Activated naive CD4-positive, alpha-beta T cell (primary cell): ENCODE measurements at places on chromosomes 6 and 20.

- no peak for DNase-seq
Observed at GRCh38 chr20:25858495-25859425, 162.1 kb upstream of the ZNF337 start.

GRCh38 chr20:62709537-62709905, 885 bp downstream of the NTSR1 start:
- no peak for DNase-seq

GRCh38 chr6:170470734-170471133, 82.4 kb downstream of the PSMB1 start:
- DNase-seq: no peak

DNA sequence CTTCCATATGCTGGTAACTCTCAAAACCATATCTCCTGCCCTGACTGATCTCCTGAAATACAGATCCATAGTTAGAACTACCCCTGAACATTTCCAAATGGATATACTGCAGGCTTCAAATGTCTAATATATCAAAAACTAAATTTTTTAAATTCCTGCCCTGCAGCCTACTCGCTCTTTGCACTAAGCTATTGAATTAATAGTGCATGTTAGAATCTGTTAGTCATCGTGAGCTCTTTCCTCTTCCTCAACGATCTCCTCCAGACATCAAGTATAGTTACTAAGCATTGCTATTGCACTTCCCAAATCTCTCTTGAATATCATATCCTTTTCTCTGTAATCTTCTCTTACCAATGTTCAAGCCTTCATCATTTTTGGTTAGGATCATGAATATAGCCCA, 26.0 kb upstream of the RSPO3 start:
- DNase-seq: no peak

DNA sequence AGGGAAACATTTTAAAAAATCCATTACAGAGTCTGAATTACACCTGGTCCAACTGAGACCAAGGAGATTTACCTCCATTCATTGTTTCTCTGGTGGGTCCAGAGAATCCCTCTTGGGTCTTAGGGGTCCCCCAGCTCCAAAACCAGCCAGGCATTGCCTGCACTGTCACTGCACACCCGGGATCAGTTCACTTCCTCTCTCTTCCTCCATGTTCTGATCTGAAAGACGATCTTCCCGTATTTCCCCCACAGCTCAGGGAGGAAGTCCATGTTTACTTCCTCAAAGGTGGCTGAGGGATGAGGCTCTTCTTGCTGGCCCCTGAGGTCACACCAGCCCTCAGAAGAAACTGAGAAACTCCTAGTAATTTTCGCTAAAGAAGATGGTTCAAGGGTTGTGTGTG, 159.7 kb downstream of the BMP7 start:
- DNase-seq: no peak

GRCh38 chr6:146803601-146804000, 204.8 kb downstream of the ADGB start:
- no peak for DNase-seq

DNA sequence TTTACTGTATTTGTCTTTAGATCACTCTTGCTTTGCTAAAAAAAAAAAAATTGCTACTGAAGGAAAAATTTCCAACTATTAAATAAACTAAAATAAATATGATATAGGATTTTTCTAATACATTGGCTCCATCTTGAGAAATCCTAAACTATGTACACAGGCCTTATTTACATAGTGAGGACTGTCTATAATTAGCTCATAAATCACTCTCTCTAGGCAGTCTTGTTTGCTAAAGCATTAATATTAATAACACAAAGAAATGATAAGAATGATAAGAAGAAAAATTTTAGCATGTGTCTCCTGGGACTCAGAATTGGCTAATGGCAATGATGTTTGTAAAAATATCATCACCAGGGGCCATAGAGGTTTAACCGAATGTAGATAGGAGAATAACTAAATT, 13.3 kb upstream of the CRYBG1 start:
- DNase-seq: no peak

GRCh38 chr6:85273870-85274269, 176.0 kb upstream of the NT5E start:
- no peak for DNase-seq

- DNase-seq: no peak
Observed at GRCh38 chr6:166697113-166697512, 70.1 kb upstream of the RPS6KA2 start.

DNA sequence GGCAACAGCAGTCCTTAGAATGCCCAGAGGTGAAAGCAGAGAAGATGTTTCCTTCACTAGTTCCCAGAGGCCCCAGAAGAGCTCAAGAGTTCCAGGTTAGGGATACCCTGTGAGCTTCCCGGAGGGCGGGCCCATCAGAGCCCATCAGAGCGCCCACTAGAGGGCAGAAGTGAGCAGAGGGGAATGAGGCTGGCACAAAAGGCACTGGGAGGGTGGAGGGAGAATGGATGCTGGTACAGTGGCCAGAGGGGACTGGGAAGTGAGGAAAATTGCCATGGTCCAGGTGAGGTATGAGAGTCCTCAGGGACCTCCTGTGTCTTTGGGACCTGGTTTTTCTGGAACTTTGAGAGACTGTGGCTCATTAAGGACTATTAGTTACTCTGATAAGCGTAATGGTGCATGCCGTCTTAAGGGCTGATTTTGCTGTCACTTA, 57.3 kb downstream of the LINC00237 start:
- DNase-seq: peak; percentile 15

DNA sequence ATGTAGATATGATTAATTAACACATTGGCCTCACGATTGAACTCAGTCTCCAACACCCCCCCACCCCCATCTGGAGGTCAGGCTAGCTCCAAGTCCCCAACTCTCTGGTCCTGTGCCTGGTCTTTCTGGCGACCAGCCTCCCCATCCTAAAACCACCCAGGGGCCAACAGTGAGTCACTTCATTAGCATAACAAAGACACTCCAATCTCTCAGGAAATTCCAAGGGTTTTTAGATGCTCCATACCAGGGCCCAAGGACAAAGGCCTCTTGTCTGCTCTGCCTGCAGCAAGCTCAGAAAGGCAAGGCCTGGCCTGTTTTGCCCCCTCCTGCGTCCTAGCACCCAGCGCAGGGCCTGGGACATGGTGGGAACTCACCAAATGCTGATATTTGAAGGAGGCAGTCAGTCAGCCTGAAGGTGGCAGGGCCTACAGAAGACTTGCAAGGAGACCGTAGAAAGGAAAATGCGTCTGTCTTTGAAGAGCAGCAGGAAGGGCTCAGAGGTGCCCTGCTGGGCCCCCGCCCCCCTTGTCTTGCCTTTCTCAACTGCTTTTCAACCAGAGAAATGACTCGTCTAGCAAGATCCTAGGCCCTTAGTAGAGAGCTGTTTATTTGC, 184.7 kb downstream of the CDH4 start:
- no peak for DNase-seq

GRCh38 chr6:50966532-50966931, 147.9 kb downstream of the TFAP2B start:
- DNase-seq: no peak

DNA sequence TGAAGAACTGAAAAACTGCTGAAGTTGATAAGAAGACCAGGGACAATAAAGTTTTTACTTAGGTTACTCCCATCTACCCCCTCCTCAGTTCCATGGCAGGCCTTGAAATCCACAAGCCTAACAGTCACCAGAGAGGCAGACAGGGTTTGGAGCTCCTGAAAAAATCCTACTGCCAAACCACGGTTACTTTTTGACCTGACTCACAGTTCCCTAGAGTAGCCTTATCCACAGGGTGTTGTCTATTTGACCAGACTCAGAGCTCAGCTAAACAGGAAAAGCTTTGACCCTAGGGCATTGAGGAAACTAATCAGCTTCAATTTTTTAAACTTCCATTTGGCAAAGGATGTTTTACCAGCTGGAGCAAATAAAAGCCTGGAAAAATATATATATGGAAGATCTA, 257.7 kb upstream of the NT5E start:
- DNase-seq: no peak

DNA sequence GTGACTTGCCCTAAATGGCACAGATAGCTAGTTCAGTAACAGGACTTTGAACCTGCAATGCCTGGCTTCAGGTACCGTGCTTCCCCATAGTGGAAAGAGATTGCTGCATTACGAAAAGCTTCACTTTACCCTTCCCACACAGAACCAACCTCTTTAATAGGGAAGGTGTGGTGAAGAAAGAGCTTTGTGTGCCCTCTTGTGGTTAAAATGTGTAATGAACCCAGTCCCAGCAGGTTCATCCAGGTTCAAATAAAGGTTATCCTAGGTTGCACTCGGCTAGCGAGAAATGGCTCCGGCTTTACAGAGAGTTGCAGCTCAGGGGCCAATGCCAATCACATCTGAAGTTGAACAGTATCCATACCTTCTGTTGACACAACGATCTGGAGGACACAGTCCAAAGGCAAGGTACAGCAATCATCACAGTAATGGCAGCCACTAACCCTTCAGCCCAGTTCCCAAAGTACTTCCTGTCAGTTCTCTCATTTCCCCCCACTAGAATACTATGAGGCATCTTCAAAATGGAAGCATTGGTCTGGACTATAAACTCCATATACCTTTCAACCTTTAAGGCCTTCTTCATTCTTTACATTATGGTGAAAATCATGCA, 3.0 kb downstream of the DEFB115 start:
- DNase-seq: no peak

DNA sequence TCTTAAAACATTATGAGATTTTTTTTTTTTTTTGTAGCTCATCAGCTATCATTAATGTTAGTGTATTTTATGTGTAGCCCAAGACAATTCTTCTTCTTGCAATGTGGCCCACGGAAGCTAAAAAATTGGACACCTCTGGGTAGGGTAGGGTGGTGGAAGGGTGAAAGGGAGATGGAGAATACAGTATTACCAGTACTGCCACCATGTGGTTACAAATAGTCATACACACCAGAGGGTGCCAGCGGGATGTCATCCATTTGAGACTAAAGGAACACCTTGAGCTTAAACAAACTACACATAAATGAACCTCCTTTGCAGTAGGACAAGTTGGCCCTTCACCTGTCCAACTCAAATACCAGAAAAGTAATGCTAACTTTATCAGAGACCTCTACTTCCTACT, 601.9 kb downstream of the HTR1B start:
- DNase-seq: no peak

GRCh38 chr20:48586730-48587129, 241.1 kb downstream of the PREX1 start:
- DNase-seq: no peak

- DNase-seq: no peak
Observed at GRCh38 chr6:54262499-54262898, 45.7 kb upstream of the TINAG start.

DNA sequence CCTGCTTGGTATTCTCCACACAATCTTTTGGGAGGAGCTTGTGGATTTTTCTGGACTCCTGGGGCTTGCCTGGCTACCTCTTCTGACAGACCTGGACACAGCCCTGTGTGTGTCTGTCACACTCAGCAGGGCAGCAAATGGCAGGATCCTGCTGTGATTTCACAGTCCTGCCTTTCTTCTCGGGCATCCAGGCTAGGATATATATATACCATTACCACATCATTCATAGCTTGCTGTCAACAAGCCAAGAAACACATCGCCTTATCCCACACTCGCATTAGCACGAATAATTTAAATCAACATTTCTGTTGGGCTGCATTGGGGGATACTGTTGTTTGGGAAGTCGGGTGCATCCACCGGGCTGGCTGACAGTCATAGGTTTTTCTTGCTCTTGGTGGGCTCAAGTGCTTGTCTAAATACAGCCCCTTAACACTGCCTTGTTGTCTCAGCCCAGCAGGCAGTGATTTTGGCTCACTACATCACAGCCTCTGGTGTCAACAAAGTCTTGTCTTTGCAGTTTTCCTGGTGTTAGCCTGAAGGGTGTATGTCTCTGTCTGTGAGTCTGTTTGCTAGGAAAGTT, 154.9 kb upstream of the FERMT1 start:
- no peak for DNase-seq

GRCh38 chr6:22980446-22980845, 411.1 kb downstream of the HDGFL1 start:
- no peak for DNase-seq

- DNase-seq: no peak
Observed at GRCh38 chr6:150175586-150176151, 32.8 kb downstream of the PPP1R14C start.

DNA sequence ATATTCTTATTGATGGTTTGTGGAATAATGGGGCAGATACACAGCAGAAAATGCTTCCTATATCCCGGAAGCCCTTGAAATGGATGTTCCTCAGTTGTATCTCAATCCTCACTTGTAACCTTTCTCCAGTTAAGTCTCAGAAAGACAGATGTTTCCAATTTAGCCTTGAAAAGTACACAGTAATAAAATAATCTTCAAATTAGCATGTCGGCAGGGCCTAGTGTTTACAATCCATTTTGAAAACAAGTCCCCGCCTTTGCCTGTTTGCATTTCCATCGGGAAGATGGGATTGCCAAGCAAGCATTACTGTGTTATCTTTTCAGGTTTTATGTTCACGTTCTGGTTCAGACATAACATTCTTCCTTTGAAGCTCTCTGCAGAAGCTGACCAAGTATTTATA, 41.5 kb downstream of the SNRNP48 start:
- DNase-seq: no peak

DNA sequence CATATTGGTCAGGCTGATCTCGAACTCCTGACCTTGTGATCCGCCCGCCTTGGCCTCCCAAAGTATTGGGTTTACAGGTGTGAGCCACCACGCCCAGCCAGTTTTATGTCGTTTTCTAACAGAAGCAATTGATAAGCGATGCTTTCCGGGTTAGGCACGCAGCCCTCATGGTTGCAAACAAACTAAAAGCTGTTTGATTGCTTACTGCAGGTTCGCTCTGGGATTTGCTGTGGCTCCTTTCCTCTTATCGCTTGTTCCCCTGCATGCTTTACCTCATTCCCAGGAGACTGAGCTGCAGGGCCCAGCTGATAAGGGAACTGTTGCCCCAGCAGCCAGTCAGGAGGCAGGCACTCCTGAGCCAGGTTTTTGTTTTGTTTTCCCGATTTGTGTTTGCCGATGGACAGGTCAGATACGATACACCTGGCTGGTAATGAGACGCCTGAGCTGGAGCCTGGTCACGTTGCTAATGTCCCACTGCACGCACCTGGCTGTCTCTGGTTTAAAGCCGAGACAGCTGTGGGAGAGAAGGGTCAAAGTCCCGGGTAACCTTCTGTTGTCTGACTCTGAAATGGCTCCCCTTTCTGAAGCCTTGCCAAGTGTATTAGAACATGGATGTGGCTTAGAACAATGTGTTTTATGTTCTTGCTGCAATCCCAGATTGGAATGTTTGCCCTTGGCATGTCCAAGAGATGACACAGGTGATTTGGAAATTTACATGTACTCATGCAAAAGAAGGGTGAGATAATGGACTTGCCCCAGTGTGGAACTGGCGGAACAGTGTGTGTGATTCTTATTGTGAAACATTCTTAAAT, 19.9 kb downstream of the DSP start:
- DNase-seq: no peak

DNA sequence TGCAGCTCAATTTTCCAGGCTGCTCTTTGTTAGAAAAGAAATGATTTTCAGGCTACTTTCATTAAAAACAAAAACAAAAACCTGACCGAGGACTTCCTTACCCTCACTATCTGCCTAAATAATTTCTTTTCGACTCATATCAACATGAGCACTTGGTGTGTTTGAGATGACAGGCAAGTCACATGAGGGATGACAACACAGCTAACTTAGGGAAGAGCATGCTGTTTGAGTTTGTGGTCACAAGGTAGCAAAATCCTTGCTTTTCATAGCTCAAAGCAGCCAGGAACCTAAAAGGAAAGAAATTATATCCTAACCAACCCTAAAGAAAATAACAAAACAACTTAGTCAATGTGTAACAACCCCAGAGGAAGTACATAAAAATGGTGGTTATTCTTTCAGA, 459.5 kb downstream of the KIF16B start:
- no peak for DNase-seq

- no peak for DNase-seq
Observed at GRCh38 chr6:33750244-33750991, 3.7 kb upstream of the IP6K3 start.
